ENCODE measurements at places on chromosomes 5 and 9. TPM values are rescaled to one million over a fixed set of nuclear protein-coding genes. Genes with fewer than 3 reads are reported as not detected.

DNA sequence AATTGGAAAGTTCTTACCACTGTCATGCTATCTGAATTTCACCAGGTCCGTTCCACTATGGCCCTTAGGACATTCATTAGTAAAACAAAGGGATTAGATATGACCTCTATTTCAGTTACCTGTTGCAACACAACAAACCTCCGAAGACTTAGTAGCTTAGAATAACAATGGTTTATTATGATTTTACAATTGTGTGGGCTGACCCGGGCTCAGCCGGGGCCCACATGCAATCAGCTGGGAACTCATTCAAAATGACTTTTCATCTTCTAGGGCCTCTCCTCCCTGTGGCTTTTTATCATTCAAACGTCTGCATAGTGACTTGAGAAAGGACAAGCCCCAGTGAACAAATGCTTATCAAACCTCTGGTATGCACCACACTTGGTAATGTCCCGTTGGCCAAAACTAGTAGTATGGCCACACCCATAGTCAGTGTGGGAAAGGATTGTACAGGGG is 2.3 kb upstream of the FBXW11 start:
- no peak for DNase-seq

Gene ERMP1
- total RNA-seq: 35.0 TPM

- DNase-seq: no peak
Measured at GRCh38 chr5:111408817-111409216, 103.5 kb downstream of the STARD4 start.

Gene CATSPER3
- 1.8 TPM for total RNA-seq

- no peak for DNase-seq
Measured at GRCh38 chr9:104950838-104951237, 22.9 kb upstream of the ABCA1 start.

Gene FGF18
- total RNA-seq: 1.8 TPM

- DNase-seq: peak; percentile 64
Measured at GRCh38 chr9:37986771-37987258, 82.2 kb downstream of the SHB start.

DNA sequence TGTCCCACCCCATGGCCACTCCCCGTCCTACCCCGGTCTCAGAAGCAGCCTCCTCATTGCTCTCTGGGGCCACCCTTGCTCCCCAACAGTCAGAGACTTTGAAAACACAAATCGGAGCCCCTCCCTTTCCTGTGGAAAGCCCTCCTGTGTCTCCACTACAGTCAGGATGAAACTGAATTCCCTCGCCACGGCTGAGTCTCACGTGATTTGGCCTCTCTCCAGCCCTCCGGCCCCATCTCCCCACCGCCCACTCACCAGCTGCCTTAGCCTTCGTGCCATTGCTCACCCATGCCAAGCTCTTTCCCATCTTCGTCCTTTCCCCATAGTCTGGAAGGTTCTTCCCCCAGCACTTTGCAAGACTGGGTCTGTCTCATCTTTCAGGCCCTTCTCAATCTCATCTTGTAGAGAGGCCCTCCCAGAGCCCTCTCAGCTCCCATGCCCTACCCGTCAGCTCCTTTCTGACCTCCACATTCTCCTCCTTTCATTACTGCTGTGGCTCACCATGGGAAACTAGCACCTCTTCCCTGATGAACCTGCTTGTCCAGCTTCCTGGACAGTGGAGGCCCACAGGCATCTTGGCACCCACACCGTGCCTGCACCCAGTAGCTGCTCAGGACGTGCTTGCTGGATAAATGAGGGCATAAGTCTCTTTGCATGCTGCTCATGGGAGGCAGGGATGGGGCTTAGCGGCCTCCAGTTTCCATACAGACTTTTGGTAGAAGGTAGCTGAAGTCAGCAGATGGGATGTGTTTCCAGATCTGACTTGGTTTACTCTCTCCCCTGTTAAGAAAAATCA is 126.4 kb upstream of the COL5A1 start:
- DNase-seq: no peak

GRCh38 chr9:127107171-127107928 is 15.1 kb downstream of the ANGPTL2 start:
- no peak for DNase-seq

Gene SARDH
- 4.9 TPM for total RNA-seq
